HCEC 1CT (cell line): ENCODE measurements at places on chromosomes 16 and 17.
A peak's percentile ranks its signal among the peaks of the same experiment; 100 is the strongest.

- no peak for DNase-seq
Observed at GRCh38 chr16:23562505-23562904, 5.0 kb downstream of the UBFD1 start.

DNA sequence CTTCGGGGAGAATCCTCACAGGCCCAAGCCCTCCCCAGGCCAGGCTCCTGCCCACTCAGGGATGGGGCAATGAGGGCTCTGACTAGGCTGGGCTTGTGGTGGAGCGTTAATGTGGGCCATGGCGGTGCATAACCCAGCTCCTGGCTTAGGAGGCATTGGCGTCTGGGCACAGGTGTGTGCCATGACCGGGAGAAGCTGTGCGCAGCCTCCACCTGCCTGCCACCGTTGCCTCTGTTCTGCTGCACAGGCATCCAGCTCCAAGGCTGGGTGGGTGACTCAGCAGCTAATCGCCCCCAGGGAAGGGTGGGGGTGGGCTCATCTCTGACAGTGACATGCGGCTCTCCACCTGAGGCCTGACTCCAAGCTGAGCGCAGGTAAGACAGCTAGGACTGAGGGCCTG is 3.5 kb upstream of the ARHGAP27 start:
- DNase-seq, result no peak

GRCh38 chr17:21361020-21361809 is 14.9 kb upstream of the KCNJ12 start:
- no peak for DNase-seq

DNA sequence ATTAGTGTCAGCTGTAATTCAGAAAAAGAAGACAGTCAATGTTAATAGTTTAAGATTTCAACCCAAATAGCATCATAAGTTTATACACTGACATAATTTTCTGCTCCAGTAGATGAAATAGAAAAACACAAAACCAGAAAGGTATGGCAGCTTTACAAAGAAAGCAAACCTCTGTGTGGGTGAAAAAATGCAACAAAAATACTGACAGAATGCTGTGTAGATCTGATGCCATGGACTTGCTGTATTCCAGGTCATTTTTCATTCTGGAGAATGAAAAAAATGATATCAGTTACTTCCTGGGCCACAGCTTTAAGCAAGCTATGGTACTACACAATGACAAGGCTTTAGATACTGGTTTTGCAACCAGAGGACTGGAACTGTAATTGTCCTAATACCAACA is 116.0 kb downstream of the MAP2K4 start:
- DNase-seq, result no peak

DNA sequence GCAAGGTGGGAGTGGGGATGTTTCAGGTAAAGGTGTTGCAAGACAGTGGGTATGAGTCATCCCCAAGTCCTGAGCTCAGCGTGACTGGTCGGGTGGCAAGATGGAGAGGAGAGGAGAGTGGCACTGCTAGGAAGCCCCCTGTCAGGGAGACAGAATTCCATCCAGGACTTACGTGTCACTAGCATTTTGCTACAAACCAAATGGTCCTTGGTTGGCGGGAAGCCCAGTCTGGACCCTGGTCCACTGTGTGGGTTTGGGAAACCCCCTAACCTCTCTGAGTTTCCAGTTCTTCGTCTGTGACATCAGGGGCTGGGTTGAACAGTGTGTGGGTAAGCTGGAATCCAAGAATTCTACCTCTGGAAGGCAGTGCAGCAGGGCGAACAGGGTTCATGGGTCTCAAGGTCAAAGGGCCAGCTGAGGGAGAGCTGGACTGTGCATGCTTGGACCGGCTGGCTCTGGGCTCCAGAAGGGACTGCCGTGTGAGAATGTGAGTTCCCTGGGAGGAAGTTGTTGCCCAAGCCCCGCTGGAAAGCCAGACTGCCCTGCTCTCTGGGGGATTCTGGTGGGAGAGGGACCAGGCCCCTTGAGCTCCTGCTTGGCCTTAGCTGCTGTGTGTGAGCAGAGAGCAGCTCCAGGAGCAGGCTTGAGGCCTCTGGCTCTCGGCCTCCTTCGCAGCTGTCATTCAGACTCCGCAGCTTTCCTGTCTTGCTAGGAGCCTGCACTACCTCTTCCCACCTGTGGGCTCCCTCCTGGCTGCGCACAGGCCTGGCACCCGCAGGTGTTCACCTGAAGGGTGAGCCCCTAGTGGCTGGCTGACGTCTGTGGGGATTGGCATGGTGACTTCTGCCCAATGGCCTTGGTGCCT is 84.6 kb downstream of the NT5M start:
- DNase-seq, result no peak

DNA sequence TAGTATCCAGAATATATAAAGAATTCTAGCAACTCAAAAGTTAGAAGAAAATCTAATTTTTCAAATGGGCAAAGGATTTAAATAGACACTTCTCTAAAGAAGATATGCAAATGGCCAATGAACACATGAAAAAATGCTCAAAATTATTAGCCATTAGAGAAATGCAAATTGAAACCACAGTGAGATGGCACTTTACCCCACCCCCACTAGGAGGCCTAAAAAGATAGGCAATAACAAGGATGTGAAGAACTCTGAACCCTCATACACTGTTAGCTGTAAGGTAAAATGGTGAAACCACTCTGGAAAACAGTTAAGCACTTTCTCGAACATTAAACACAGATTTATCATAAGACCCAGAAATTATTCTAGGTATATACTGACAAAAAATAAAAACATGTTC is 71.4 kb upstream of the IRX6 start:
- no peak for DNase-seq

- DNase-seq, result peak; percentile 15
Observed at GRCh38 chr17:2094891-2095535, 40.1 kb downstream of the HIC1 start.

- DNase-seq, result no peak
Observed at GRCh38 chr17:10447026-10447931, 22.1 kb downstream of the MYH4 start.

DNA sequence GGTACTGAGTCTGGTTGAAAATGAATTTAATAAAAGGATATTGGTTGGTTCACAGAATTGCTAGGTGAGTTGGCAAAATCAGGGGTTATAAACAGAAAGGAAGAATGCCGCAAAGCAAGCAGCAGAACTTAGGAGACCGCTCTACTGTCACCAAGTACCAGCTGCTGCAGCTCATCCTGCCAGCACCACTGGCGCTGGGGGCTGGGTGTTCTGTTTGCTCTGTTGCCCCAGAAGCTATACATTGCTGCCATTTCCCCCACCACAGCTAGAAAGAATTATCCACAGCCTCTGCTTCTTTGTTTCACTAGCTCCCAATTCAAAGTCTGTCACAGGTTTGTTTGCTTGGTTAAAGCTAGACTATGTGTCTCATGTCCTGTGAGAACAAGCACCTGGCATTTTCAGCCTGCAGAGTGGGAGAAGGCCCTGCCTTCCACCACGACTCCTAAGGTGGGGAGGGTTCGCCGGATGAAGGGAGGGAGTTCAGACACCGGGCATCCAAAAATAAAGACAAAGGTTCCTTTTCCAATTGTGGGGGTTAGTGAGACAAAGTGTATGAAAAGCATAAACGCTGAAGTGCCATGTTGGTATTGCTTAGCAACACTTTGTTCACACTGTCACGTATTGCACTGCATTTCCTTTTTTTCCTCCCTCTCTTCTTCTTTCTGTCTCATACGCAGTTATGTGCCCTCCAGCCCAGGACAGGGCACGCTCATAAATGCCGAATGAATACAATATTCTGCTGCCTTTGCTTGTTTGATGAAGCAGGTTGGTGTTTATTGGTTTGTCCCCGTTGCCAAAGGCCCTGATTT is 9.6 kb upstream of the CPD start:
- DNase-seq, result no peak

DNA sequence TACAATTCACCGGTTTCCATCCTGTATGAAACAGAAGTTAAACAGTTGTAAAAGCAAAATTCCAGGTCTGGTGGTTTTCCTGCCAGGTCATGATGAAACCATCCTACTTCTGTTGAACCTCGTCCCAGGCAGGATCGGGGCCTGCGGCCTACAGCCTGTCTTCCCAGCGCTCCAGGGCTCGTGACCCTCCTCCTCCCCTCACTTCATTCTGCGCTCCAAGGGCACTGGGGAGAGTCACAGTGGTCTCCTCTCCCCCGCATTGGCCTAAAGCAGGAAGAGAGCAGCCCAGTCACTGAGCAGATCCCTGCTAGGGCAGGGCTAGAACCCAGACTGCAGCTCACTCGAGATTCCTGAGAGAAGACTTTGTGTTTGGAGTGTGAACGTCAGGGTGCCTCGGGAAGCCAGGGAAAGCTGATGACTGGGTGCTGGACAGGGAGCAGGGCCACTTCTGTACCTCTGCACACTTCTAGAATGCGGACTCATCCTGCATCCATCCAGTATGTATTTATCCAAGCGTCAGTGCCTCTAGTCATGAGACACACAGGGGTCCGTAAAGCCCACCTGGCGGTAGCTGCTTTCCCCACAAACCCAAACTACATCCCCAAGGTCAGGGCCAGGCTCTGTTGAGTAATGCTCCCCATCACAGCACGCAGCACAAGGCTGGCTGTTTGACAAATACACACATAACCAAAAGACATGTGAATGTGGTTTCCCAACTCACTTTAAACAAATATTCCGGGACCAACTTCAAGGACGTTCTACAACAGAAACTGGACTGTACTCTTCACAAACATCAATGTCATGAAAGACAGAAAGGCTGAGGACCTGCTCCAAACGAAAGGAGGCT is 1.7 kb upstream of the ITGAE start:
- DNase-seq, result peak; percentile 71

DNA sequence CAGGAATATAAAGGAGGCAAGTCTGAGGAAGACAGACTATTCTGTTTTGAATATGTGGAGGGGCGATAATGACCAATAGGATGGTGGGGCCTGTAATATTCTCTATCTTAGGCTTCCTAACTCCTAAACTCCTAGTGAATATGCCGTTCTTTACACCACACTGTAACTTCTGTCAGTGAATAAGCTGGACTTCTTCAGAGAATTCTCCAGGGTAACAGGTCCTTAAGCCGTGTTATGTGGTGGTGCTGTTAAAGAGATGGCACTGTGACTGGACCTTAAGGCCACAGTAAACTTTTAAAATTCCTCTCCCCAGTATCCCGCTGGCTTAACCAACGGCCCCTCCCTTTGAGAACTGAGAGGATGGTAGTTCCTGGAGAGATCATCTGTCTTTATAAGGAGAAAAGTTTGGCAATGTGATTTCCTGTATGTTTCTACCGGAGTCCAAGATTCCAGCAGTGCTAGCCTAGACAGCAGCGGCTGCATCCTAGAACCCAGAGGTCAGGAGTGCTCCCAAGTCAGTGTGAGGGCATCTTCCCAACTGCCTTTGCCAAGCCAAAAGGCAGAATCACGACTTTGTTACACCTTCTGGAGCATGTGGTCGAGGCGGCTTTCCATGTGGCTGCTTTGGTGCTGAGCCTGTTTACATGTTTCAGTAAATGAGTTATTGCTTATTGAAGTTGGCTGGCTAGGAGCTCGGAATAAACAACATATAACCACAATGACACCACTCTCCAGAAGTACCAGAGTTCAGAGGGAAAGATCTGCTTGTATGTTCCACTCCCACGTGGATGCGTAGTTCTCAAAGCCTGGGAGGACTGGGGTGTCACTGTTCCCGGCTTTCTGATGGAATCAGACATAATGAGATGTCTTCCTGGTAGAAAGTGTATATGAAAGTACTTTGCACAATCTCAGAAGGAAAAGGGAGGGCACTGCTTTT is 41.0 kb downstream of the TUBD1 start:
- peak; percentile 98 for DNase-seq

DNA sequence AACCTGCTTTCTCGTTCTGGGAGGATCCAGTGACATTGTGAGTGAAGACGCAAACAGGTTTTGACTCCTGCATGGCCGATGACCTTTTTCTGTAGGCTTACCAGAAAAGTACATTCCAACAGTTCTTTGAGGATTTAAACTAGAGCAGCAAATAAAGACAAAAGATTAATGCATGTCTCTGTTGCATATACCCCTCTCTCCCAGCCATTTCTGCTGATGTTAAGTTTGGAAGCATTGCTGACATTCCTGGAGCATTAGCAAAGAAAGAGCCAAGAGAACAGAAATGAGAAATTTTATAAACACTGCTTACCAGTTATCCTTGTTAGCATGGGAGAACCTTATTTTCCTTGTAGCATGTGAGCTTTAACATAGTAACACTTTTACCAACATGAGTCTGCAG is 49.3 kb downstream of the SIAH1 start:
- DNase-seq, result peak; percentile 61

GRCh38 chr17:41638941-41639340 is 14.6 kb upstream of the KRT17 start:
- no peak for DNase-seq

DNA sequence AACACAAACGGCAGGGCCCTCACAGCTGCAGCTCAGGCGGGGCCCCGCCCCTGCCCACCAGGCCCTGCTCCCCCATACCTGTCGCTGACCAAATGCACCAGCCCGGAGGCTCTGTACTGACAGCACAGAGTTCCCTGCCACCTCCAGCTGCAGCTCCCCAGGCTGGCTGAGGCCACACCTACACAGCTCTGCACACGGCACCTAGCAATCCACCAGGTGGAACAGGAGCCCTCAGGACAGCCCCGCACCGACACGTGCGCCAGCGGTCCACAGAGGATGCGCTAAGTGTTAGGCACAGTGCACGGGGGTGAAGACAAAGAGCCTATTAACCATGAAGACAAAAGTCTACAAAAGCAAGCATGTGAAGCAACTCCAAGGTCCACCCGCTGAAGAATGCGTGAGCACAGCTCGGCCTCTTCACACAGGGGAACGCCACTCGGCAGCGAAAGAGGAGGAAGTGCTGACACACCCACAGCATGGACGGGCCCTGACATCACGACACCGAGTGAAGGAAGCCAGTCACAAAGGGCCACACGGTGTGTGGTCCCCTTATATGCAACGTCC is 5.4 kb downstream of the ZCCHC14 start:
- no peak for DNase-seq

GRCh38 chr17:17387017-17387497 is 83.9 kb downstream of the NT5M start:
- DNase-seq, result no peak

- DNase-seq, result peak; percentile 26
Observed at GRCh38 chr17:50501054-50501453, 7.2 kb upstream of the MYCBPAP start.

DNA sequence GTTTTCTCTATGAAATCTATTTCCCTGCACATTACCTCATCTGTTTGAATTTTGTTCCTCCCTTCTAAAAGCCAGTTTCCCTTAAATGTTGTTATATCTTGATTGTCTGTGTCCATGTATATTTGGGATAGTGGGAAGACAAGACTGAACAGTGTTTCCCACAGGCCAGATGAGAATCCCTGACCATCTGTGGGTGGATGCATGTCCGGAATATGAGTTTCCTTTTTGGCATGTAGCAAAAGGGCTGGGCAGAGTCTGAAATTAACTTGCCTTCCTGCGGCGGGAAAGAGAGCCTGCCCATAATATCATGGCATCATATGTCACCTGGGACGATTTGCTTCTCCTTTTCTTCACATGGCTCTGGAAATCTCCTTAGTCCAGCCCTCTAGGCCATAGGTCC is 385.8 kb upstream of the MAF start:
- DNase-seq, result no peak

- DNase-seq, result no peak
Observed at GRCh38 chr16:27712251-27712711, 162.3 kb downstream of the KATNIP start.

- peak; percentile 51 for DNase-seq
Observed at GRCh38 chr17:56679115-56679776, 85.7 kb downstream of the NOG start.

- DNase-seq, result no peak
Observed at GRCh38 chr16:47463771-47464624, 2.9 kb downstream of the PHKB start.

GRCh38 chr17:9402590-9403199 is 172.9 kb downstream of the STX8 start:
- DNase-seq, result peak; percentile 48
